Esophagus squamous epithelium (tissue), 5 donors: ENCODE measurements at places on chromosomes 6 and 20.

- H3K27me3 ChIP-seq = no peaks in the 10 kb centered on the region
- H3K4me1 ChIP-seq = peaks cover 16% of the 10 kb centered on the region
- DNase-seq = no peak
- H3K36me3 ChIP-seq = no peaks in the 10 kb centered on the region
- H3K4me3 ChIP-seq = no peak overlapping the region
- no peak overlapping the region for H3K27ac ChIP-seq
These were observed 108.9 kb upstream of the DST start for GRCh38 chr6:56751604-56752003.

- DNase-seq = no peak
- H3K4me1 ChIP-seq = no peaks in the 10 kb centered on the region
- no peaks in the 10 kb centered on the region for H3K27me3 ChIP-seq
- H3K27ac ChIP-seq = no peak overlapping the region
- no peak overlapping the region for H3K4me3 ChIP-seq
These were observed 53.1 kb upstream of the FAM83D start for GRCh38 chr20:38873050-38873581.

GRCh38 chr6:136360783-136361182 is 71.1 kb upstream of the BCLAF1 start:
- H3K27ac ChIP-seq = no peak overlapping the region
- no peaks in the 10 kb centered on the region for H3K4me1 ChIP-seq
- H3K36me3 ChIP-seq = no peaks in the 10 kb centered on the region

- H3K27ac ChIP-seq = no peak overlapping the region
- H3K4me1 ChIP-seq = no peaks in the 10 kb centered on the region
- no peak for DNase-seq
- H3K4me3 ChIP-seq = no peak overlapping the region
- H3K27me3 ChIP-seq = no peaks in the 10 kb centered on the region
- no peaks in the 10 kb centered on the region for H3K36me3 ChIP-seq
These were observed 17.7 kb downstream of the CST8 start for GRCh38 chr20:23508449-23509229.

- no peak overlapping the region for H3K27ac ChIP-seq
- H3K4me1 ChIP-seq = peaks cover 10% of the 10 kb centered on the region
- H3K27me3 ChIP-seq = no peaks in the 10 kb centered on the region
- H3K36me3 ChIP-seq = no peaks in the 10 kb centered on the region
- H3K4me3 ChIP-seq = no peak overlapping the region
- DNase-seq = no peak
These were observed 19.3 kb upstream of the RNGTT start for GRCh38 chr6:88982720-88983119.

GRCh38 chr6:142518126-142518525 is 216.3 kb downstream of the ADGRG6 start:
- no peak for DNase-seq
- H3K4me3 ChIP-seq = no peak overlapping the region
- H3K27ac ChIP-seq = no peak overlapping the region
- no peaks in the 10 kb centered on the region for H3K36me3 ChIP-seq
- H3K4me1 ChIP-seq = no peaks in the 10 kb centered on the region

DNA sequence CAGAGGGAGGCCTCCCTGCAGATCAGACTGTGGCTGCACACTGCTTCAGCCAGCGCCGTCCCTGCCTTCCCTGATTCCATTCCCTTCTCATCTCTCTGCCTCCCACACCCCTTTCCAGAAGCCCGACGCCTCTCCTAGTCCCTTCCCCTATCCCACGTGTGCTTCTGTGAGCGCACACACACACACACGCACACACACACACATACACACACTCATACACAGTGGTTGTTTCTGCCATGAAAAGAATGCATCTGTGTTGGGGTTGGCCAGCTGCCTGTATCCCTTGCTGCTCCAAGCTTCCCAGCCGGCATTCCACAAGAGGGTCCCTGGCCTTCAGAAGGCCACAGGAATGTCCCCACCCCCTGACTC is 51.7 kb downstream of the MOCS1 start:
- H3K27me3 ChIP-seq = no peaks in the 10 kb centered on the region
- H3K27ac ChIP-seq = peak overlapping the region; percentile 42
- no peaks in the 10 kb centered on the region for H3K36me3 ChIP-seq
- no peak overlapping the region for H3K4me3 ChIP-seq
- no peak for DNase-seq
- no peaks in the 10 kb centered on the region for H3K4me1 ChIP-seq

- no peaks in the 10 kb centered on the region for H3K4me1 ChIP-seq
- no peaks in the 10 kb centered on the region for H3K36me3 ChIP-seq
- no peak overlapping the region for H3K27ac ChIP-seq
- DNase-seq = no peak
These were observed 104.1 kb upstream of the FOXA2 start for GRCh38 chr20:22688485-22688884.

GRCh38 chr6:158480989-158481388 is 78.9 kb upstream of the TMEM181 start:
- no peak overlapping the region for H3K27ac ChIP-seq
- H3K4me1 ChIP-seq = no peaks in the 10 kb centered on the region
- no peak overlapping the region for H3K4me3 ChIP-seq
- DNase-seq = no peak

- DNase-seq = no peak
- H3K27ac ChIP-seq = peak overlapping the region; percentile 14
- H3K4me3 ChIP-seq = no peak overlapping the region
- H3K36me3 ChIP-seq = no peaks in the 10 kb centered on the region
These were observed 21.9 kb downstream of the CD40 start for GRCh38 chr20:46139908-46140482.

DNA sequence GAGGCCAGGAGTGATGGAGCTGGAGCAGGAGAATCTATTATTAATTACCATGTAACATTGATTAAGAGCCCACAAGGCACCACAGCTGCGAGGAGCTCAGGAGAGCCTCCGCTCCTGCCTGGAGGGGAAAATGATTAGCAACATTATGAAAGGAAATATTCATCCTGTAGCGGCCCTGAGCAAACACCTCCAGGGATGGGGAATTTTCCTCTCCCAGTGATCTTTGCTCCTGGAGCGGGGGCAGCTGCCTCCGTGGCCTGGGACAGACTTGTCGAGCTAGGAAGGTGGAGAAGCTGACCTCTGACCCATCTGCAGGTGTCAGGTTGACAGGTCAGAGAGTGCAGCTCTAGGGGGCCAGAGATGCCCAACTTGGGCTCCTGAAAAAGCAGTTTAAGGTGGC is 40.1 kb upstream of the SIRPA start:
- H3K36me3 ChIP-seq = no peaks in the 10 kb centered on the region
- H3K4me3 ChIP-seq = no peak overlapping the region
- no peaks in the 10 kb centered on the region for H3K27me3 ChIP-seq

GRCh38 chr20:19929012-19929360 is 88.2 kb upstream of the NAA20 start:
- no peak for DNase-seq
- peak overlapping the region; percentile 74 for H3K27ac ChIP-seq
- H3K4me3 ChIP-seq = no peak overlapping the region
- peaks cover 50% of the 10 kb centered on the region for H3K4me1 ChIP-seq
- H3K36me3 ChIP-seq = no peaks in the 10 kb centered on the region
- no peaks in the 10 kb centered on the region for H3K27me3 ChIP-seq

DNA sequence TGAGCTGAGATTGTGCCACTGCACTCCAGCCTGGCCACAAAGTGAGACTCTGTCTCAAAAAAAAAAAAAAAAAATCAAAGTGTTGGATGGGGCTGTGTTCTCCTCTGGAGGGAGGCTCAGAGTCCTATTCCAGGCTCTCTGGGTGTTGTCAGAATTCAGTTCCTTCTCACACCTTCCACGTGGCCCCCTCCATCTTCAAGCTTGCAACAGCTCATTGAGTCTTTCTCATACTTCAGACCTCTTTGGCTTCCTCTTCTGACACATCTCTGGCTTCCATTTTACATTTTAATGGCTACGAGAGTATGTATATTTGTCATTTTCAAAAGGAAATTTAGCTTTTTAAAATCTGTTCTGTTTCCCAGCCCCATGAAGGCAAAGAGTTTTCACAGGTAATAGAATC is 85.8 kb downstream of the RNF144B start:
- no peaks in the 10 kb centered on the region for H3K36me3 ChIP-seq
- peaks cover 3% of the 10 kb centered on the region for H3K4me1 ChIP-seq
- no peaks in the 10 kb centered on the region for H3K27me3 ChIP-seq
- no peak for DNase-seq
- H3K4me3 ChIP-seq = no peak overlapping the region

GRCh38 chr6:75282706-75283105 is 1.9 kb downstream of the TMEM30A start:
- no peaks in the 10 kb centered on the region for H3K27me3 ChIP-seq
- peak overlapping the region; percentile 97 for H3K4me3 ChIP-seq
- peaks cover 32% of the 10 kb centered on the region for H3K4me1 ChIP-seq
- no peaks in the 10 kb centered on the region for H3K36me3 ChIP-seq
- DNase-seq = no peak
- no peak overlapping the region for H3K27ac ChIP-seq

DNA sequence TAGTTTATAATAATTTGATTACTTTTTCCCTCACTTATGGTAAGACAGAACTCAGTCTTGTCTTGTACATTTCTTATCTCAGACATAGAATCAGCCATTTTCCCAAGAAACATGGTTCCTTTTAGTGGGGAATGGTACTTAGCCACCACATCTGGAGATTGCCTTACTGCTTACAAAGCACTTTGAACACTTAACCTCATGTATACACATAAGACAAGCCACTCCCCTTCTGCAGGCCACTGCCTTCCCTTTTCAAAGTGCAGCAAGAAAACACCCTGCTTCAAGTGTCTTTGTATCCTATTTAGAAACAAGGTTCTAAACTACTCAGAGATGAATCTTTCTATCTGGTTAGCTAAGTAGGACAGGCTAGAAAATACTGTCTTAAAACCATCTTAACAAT is 159.2 kb downstream of the UBE3D start:
- no peaks in the 10 kb centered on the region for H3K4me1 ChIP-seq
- no peak overlapping the region for H3K27ac ChIP-seq
- H3K4me3 ChIP-seq = no peak overlapping the region
- H3K27me3 ChIP-seq = no peaks in the 10 kb centered on the region
- H3K36me3 ChIP-seq = no peaks in the 10 kb centered on the region

GRCh38 chr6:14452567-14453527 is 335.3 kb downstream of the CD83 start:
- H3K27ac ChIP-seq = no peak overlapping the region
- no peak for DNase-seq
- no peak overlapping the region for H3K4me3 ChIP-seq
- no peaks in the 10 kb centered on the region for H3K27me3 ChIP-seq
- peaks cover 12% of the 10 kb centered on the region for H3K4me1 ChIP-seq

- H3K27me3 ChIP-seq = no peaks in the 10 kb centered on the region
- no peak overlapping the region for H3K27ac ChIP-seq
- H3K4me1 ChIP-seq = no peaks in the 10 kb centered on the region
These were observed 904.5 kb downstream of the GRIK2 start for GRCh38 chr6:102298051-102298450.

DNA sequence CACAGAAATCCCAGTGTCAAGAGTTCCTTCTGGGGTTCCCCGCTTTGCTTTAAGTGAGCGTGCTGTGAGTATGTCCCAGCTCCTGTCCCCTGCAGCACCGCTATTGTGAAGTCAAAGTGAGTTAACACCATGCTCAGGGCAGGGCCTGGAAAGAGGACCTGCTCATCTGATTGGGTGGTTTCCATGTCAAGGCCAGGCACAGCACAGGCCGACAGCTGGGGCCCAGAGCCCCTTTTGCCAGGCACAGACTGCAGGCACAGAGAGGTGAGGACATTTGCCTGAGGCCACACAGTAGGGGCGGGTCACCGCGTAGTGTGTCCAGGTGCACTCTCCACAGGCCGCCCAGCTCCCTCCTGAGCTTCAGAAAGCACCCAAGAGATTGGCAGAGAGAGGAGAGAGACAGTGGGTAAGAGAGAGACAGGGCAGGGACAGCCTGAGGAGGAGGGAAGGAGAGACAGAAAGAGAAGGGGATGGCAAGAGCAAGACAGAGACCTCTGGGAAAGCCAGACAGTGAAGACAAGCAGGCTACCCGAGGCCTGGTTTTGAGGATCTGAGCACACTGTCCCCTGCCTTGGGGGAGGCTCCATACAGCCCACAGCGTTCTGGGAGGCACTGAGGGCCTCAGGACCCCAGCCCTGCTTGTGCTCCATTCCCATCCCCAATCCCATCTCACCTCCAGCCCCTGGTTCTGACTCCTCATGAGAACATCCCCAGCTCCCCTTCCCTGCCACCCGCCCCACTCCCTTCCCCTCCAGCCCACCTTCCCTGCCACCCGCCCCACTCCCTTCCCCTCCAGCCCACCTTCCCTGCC is 6.5 kb upstream of the BPIFB1 start:
- H3K27ac ChIP-seq = no peak overlapping the region
- no peak for DNase-seq
- H3K27me3 ChIP-seq = peaks cover 55% of the 10 kb centered on the region
- no peak overlapping the region for H3K4me3 ChIP-seq
- H3K36me3 ChIP-seq = no peaks in the 10 kb centered on the region

GRCh38 chr6:117491916-117492315 is 9.4 kb downstream of the DCBLD1 start:
- H3K27me3 ChIP-seq = no peaks in the 10 kb centered on the region
- no peaks in the 10 kb centered on the region for H3K4me1 ChIP-seq
- DNase-seq = no peak

GRCh38 chr6:63502156-63502555 is 70.1 kb upstream of the LOC128125822 start:
- H3K27me3 ChIP-seq = no peaks in the 10 kb centered on the region
- H3K36me3 ChIP-seq = no peaks in the 10 kb centered on the region
- peaks cover 5% of the 10 kb centered on the region for H3K4me1 ChIP-seq

GRCh38 chr20:46672543-46673148 is 16.6 kb downstream of the TP53RK start:
- no peaks in the 10 kb centered on the region for H3K36me3 ChIP-seq
- H3K27me3 ChIP-seq = no peaks in the 10 kb centered on the region
- no peak for DNase-seq

DNA sequence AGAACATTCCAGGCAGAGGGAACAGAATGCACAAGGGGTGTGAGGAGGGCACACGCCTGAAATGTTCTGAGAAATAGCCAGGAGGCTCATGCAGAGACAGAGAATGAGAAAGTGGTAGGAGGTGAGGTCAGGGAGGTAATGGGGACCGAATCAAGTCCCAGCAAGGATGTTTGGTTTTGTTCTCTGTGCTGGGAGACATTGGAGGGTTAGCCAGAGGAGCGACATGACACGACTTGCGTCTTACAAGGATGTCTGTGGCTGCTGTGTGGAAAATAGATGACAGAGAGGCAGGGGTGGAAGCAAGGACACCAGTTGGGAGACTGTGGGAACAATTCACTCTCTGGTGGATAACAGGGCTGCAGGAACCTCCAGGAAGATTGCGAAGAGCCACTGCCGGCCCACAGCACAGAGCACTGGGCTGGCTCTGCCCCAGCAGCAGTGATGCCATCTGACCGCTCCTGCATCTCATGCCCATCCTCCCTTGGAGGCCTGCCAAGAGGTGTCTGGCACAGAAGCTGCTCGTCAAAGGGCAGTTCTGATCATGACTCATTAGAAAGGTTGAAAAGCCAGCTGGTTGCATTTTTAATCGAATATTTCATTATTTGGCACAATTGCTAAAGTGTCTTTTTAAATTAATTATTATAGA is 57.7 kb upstream of the CD83 start:
- no peak overlapping the region for H3K4me3 ChIP-seq
- H3K36me3 ChIP-seq = no peaks in the 10 kb centered on the region
- H3K4me1 ChIP-seq = peaks cover 9% of the 10 kb centered on the region
- DNase-seq = no peak

GRCh38 chr6:90393232-90393884 is 96.7 kb upstream of the BACH2 start:
- no peak overlapping the region for H3K4me3 ChIP-seq
- DNase-seq = no peak
- no peaks in the 10 kb centered on the region for H3K4me1 ChIP-seq
